ENCODE measurements at places on chromosomes 4 and X.

GRCh38 chrX:67939270-67939669 is 395.4 kb downstream of the AR start:
- no peaks in the 10 kb centered on the region for H3K27me3 ChIP-seq
- H3K36me3 ChIP-seq = no peaks in the 10 kb centered on the region
- no peaks in the 10 kb centered on the region for H3K4me1 ChIP-seq
- no peak overlapping the region for H3K27ac ChIP-seq
- no peak for DNase-seq
- H3K4me3 ChIP-seq = no peak overlapping the region

- no peak for DNase-seq
- no peak overlapping the region for H3K4me3 ChIP-seq
- peaks cover 6% of the 10 kb centered on the region for H3K4me1 ChIP-seq
- no peaks in the 10 kb centered on the region for H3K36me3 ChIP-seq
- H3K27ac ChIP-seq = no peak overlapping the region
Observed at GRCh38 chrX:72573158-72573511, 492 bp upstream of the HDAC8 start.

- peaks cover 5% of the 10 kb centered on the region for H3K36me3 ChIP-seq
- DNase-seq = no peak
- H3K4me3 ChIP-seq = no peak overlapping the region
- no peak overlapping the region for H3K27ac ChIP-seq
- no peaks in the 10 kb centered on the region for H3K4me1 ChIP-seq
Observed at GRCh38 chr4:77031544-77031943, 44.2 kb downstream of the CCNI start.

DNA sequence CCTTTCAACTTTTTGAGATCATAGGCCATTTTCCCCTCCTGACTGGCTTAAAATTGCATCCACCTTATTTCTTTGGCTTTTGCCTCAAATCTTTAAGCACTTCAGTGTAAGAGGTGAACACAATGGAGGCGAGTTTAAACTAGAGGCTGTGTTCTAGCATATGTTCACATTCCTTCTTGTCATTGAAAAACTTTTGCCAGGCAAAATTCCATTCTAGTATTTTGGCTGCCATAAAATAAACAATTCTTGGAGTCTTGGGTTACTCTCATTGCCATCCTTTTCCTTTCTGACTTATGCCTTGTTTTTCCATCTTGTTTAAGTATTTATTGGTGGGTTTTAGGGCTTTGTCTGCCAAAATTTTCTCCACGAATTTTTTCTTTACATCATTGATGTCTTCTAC is 137.3 kb upstream of the ANXA10 start:
- H3K36me3 ChIP-seq = no peaks in the 10 kb centered on the region
- H3K4me1 ChIP-seq = no peaks in the 10 kb centered on the region
- H3K27ac ChIP-seq = no peak overlapping the region
- H3K27me3 ChIP-seq = no peaks in the 10 kb centered on the region

DNA sequence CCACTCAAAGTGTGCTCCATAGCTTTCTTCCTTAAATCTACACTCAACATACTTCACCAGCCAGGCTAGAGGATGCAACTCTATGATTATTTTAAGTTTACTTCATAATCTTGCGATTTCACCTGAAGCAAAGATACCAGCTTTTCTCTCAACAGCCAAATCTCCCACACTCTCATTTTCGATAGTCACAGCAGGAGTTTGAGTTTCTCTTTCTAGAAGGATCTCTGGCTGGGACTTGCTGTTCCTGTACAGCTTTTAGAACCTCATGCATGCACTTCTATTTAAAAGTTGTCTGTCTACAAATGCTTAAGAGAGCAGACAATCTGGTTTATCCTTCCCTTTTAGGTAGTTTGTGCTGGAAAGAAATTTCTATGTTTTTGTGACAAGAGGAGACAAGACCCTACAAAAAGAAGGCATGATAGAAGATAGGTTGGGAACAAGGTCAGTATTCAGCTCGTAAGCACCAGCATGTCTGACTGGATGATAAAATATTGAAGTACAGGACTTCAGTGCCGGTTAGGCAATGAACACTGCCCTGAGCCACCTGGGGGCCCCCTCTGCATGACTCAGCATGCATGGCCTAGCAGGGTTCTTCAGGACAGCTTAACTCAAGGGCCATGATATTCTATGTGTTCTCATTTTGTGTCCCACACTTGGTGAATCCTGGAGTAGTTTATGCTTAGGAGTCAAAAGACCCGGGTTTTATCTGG is 65.6 kb downstream of the ATXN3L start:
- H3K27me3 ChIP-seq = no peaks in the 10 kb centered on the region
- no peak overlapping the region for H3K27ac ChIP-seq
- DNase-seq = peak; percentile 52
- H3K36me3 ChIP-seq = no peaks in the 10 kb centered on the region
- peaks cover 8% of the 10 kb centered on the region for H3K4me1 ChIP-seq

- H3K27me3 ChIP-seq = no peaks in the 10 kb centered on the region
- no peaks in the 10 kb centered on the region for H3K36me3 ChIP-seq
- no peaks in the 10 kb centered on the region for H3K4me1 ChIP-seq
- H3K4me3 ChIP-seq = no peak overlapping the region
- H3K27ac ChIP-seq = peak overlapping the region; percentile 17
Observed at GRCh38 chrX:23821847-23822246, 38.9 kb downstream of the SAT1 start.

GRCh38 chrX:6732101-6732500 is 197.2 kb upstream of the VCX3A start:
- no peak overlapping the region for H3K27ac ChIP-seq

- no peak for DNase-seq
- H3K36me3 ChIP-seq = no peaks in the 10 kb centered on the region
- no peak overlapping the region for H3K4me3 ChIP-seq
- H3K27ac ChIP-seq = no peak overlapping the region
- H3K27me3 ChIP-seq = no peaks in the 10 kb centered on the region
Observed at GRCh38 chr4:38857354-38858096, 908 bp upstream of the TLR6 start.

DNA sequence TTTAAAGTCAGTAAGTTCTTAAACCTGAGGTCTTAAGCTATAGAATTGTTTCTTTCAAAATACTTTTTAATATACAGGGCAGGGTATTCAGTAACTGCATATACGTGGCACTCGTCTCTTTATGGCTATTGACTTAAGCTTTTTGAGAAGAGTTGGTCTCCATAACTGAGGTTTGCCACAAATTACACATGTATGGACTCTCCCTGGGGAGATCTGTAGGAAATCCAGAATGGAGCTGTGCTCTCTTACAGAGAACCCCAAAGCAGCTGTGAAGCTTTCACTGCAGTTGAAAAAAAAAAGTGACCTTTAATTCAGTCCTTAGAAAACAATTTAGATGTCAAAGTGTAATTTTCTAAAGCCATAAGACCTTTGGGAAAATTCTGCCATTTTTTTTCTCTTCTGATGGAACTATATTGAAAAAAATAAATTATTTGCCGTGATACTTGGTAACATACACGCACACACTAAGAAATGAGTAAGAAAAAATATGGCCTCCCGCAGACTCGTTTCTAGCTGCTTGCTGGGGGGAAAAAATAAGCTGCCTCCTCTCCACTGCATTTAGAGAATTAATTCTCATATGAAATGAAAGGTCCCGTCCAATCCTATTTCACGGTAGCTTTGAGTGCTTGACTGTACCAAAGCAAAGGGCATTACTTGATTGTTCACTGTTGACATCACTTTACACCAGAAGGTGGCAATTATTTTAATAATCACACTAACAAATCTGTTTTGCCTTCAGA is 159.4 kb upstream of the TENM3 start:
- H3K27me3 ChIP-seq = no peaks in the 10 kb centered on the region
- H3K27ac ChIP-seq = no peak overlapping the region
- DNase-seq = no peak
- H3K36me3 ChIP-seq = no peaks in the 10 kb centered on the region

GRCh38 chr4:4762909-4763821 is 96.3 kb upstream of the MSX1 start:
- H3K27me3 ChIP-seq = no peaks in the 10 kb centered on the region
- no peak overlapping the region for H3K4me3 ChIP-seq
- H3K27ac ChIP-seq = no peak overlapping the region
- H3K4me1 ChIP-seq = no peaks in the 10 kb centered on the region
